NCI-H446 (cell line): ENCODE measurements at places on chromosomes 16 and 17.

DNA sequence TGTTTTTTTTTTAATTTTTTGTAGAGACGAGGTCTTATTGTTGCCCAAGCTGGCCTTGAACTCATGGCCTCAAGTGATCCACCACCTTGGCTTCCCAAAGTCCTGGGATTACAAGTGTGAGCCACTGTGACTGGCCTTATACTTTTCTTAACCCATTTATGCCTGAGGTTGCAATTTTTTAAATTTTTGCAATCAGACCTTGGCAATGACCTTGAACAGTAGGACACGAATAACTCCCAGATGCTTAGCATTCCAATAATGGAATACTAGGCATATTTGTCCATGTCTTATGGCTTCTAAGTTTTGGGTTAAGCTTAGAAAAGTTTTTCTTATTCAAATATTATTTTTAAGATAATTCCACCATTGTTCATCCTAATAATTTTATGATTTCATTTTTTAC, 28.3 kb upstream of the TMEM97 start:
- no peak for DNase-seq

- DNase-seq = peak; percentile 38
These were observed 82.3 kb downstream of the CMIP start for GRCh38 chr16:81526935-81527334.

DNA sequence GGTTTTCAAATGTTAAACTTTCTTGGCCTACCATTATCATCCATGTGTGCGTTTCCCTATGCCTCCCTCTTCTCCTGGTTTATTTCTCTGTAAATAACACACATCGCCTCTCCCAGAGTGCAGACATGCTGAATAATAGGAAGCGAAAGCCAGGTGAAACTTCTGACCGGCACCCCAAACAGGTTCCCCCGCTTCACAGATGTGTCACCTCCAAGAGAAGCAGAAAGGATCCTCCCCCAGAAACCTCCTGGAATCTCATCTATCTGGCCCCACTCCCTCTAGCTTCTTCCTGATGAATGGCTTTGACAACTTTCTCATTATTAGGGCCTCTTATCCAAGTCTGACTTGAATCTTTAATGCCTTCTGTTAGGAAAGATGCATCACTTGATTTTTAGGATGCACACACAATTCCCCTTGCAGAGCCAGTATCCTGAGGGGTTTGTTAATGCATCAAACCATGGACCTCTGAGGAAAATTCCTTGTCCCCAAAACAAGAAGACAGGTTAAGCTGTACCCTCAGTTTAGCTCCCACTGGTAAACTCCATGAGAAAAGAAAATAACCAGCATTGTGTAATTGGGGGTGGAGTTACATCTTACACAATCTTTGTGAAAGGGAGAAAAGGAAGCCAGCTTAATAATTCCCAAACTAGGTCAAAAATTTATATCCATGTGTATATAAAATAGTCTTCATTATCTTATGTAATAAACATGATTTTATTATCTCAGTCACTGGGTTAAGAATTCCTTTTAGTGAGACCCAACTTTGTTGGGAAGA, 20.1 kb upstream of the HYDIN start:
- no peak for DNase-seq

- DNase-seq = no peak
These were observed 49.5 kb downstream of the FTO start for GRCh38 chr16:53753431-53753830.
